Activated CD4-positive, alpha-beta T cell treated with anti-CD3 and anti-CD28 coated beads, Interleukin-2, amount 50 U/mL, for 16 hours (primary cell): ENCODE measurements at places on chromosomes 5 and 9.

DNA sequence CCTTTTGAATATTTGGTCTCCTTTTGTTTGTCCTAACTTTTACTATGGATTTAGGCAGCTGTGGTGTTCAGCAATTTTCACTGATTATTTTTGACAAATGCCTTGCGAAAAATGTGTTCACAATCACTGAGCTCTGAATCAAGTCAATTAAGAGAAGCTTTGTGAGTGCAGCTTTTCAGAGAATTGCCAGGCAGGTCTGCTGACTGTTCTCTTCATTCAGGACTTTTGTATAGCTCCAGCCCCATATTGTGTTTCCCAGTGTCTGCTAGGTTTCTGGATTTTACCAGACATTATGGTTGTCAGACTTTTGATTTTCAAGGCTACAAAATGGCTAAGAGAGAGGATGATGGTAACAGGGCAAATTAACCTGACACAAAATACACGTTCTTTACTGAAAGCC is 1055.9 kb downstream of the CDH18 start:
- no peak for DNase-seq

DNA sequence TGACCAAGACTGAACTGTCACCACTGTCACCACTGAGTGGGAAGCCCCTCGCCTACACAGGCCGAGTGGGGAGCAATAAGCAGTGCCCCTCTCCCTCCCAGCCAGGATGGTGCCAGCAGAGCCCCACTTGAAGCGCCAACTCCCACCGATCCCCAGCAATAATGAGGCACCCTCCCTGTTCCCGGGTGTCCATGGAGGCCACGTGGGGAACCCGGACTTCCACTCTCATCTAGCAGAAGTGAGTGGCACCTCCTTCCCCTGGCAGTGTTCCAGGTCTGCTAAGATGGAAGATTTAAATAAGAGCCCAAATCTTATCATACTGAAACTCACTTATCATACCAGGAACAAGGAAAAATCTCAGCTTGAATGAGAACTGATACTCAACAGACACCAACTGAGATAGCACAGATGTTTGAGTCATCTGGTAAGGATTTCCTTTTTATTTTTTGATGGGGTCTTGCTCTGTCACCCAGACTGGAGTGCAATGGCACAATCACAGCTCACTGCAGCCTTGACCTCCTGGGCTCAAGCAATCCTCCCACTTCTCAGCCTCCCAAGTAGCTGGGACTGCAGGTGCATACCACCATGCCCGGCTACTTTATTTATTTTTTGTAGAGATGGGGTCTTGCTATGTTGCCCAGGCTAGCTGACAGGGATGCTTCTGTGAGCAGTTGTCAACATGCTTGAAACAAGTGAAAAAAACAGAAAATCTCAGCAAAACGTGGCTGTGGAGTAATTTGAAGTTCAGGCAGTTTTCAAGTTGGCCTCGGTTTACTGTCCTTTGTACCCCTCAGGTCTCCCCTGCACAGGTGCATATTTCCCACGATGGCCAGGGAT is 29.6 kb upstream of the ASS1 start:
- no peak for DNase-seq

GRCh38 chr5:177966009-177966838 is 29.8 kb downstream of the PROP1 start:
- DNase-seq: no peak

GRCh38 chr9:137079401-137079787 is 2.1 kb downstream of the UAP1L1 start:
- DNase-seq: no peak

DNA sequence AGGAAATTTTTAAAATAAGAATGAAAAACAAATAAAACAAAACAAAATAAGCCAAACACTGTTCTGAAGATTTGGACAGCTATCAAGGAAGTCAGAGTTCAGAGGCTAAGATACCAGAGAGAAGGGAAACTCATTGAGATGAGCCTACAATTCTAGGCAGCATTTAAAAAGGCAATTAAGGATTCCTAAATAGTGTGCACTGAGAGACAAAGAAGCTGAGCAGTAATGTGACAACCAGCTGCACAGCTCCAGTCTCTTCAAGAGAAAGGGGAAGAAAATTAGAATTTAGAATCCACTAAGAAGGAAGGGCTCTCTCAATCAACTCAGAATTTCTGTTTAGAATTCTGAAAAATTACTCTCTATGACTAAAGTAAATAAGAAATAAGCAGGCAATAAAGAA is 246.7 kb upstream of the COX7C start:
- DNase-seq: no peak

DNA sequence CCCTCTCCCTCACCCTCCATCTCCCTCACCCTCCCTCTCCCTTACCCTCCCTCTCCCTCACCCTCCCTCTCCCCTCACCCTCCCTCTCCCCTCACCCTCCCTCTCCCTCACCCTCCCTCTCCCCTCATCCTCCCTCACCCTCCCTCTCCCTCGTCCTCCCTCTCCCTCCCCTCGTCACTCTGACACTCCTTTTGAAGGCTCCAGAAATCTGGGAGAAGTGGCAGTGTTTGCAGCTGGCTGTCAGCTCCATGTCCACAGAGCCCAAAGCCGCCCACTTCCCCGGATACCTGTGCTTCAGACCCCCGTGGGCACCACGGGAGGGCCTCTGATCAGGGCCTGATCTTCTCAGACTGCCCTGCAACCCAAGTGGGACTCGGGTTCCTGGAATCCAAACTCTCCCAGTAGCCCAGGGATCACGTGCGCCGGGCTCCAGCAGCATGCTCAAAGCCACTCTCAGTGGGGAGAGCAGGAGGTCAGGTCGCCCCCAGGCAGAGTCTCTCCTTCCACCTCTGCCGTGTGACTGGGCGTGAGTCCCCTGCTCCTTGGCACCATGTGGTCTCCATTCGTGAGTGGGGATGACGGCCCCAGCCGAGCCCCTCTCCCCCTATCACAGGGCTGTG is 33.1 kb downstream of the DBH start:
- no peak for DNase-seq

- DNase-seq: no peak
Observed at GRCh38 chr9:7058473-7058872, 300.7 kb downstream of the KDM4C start.

DNA sequence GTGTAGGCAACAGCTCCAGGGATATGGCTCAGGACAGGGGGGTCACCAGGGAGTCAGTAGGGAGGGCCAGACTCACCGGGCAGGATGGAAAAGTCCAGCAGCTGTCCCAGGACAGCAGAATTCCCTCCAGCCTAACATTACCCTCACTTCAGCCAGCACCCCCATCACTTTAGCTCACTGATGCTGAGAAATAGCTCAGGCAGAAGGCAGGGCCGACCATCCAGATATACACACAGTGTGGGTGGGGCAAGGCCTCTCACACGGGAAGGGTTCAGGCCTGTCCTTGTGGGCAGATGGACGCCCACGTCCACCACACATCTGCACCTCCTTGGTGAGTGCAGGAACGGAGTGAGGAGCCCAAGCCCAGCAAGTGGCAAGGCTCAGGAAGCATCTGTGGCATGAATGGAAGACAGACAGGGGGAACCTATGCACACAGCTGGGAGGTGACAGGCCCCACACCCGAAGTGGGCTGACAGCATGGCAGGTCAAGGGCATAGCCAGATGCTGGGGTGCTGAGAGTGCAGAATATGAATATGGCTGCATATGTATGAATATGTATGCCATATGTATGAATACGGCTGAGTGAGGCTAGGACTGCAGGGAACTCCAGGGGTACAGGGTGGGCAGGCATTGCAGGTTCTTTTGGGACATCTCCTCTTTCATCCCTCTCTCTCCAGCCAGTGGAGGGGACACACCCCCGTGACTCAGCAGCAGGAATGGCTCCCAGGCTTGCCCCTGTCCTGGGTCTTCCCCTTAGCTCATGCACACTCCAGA is 17.0 kb downstream of the BICD2 start:
- no peak for DNase-seq

DNA sequence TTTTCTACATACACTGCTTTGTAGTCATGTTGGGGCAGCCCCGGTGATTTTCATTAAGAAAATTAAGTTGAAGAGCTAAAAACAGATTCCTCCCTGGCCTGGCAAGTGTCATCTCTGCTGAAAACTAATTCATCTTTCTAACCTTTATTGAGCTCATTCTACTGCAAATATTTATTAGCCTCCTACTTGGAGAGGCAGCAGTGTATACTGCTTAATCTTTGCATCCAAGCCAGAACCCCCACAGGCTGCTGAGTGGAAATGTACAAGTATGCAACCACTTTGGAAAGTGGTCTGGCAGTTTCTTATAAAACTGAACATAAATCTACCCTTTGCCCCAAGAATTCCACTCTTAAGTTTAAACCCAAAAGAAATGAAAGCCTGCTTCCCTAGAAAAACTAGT is 223.4 kb downstream of the DRD1 start:
- no peak for DNase-seq

GRCh38 chr5:168705321-168705720 is 126.2 kb upstream of the PANK3 start:
- no peak for DNase-seq

- DNase-seq: peak; percentile 9
Observed at GRCh38 chr5:71922584-71923106, 184.6 kb upstream of the MAP1B start.

- DNase-seq: peak; percentile 87
Observed at GRCh38 chr5:50711280-50711679, 44.8 kb downstream of the PARP8 start.

- DNase-seq: no peak
Observed at GRCh38 chr5:2156358-2157059, 273.8 kb upstream of the IRX4 start.

DNA sequence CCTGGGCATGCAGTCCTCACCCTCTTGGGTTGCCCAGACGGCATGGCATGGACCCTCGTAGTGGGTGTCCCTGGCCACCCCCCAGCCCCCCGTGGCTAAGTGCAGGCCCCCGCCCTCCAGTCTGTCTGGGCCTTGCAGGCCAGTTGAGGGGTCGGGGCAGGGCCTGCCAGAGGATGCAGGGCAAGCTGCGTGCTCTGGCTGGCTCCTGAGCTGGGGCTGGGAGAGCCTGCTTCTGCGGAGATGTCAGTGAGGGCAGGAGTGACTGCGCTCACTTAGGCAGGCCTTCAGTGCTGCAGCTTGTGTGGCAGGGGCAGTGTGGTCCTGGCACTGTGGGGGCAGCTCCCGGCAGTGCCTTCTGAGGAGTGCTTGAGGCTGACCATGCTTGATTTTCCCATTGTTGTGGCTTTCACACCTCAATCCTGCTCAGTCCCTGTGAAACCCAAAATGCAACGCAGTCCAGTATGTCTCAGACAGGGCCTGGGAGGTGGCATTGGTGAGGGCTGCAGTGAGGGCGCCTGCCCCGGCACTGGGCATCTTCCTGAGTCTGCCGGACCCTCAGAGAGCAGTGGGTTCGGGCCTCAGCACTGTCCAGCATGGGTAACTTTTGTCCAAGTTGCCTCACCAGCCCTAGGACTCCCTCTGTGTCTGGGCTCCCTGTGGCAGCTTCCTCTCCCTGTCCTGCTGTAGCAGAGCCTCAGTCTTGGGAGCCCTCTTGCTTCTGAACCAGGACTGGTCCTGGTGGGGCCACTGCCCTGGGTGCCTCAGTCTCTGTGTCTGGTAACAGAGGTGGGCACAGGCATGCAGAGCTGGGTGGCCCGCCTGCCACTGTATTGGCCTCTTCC is 93.0 kb downstream of the PHF2 start:
- DNase-seq: no peak

- DNase-seq: no peak
Observed at GRCh38 chr9:94931740-94932139, 205.2 kb downstream of the AOPEP start.

DNA sequence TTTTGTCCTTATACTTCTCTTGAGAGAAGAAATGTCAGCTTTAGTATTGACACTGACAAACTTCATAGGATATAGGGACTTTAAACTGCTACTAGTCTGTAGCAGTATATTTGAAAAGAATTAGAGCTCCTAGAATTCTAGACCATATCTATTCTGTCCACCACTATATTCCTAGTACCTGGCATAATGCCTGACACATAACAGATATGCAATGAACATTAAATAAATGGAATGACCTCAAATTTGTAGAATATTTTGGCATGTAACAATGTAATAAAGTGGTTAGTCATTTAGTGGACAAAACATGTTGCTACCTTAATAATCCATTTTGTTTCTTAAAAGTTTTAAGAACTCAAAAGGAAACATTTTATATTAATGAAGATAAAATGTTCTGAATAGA is 57.5 kb downstream of the HOMER1 start:
- no peak for DNase-seq

DNA sequence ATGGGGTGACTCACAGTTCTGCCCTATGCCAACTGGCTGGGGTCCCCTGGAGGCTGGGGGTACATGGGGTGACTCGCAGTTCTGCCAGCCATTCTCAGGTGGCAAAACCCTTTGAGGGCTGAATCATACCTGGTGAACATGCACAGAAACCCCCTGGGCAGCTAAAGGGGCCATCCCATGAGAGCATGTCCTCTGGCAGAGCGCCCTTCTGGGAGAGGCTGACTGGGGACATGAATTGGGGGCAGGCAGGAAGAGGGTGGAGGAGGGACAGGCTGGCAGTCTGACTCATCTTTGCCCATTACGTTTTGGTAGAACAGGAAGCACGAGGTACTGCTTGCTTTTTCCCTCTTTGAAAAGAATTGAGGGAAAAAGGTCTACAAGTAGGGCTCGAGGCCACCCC is 16.7 kb downstream of the TRAF1 start:
- peak; percentile 70 for DNase-seq

DNA sequence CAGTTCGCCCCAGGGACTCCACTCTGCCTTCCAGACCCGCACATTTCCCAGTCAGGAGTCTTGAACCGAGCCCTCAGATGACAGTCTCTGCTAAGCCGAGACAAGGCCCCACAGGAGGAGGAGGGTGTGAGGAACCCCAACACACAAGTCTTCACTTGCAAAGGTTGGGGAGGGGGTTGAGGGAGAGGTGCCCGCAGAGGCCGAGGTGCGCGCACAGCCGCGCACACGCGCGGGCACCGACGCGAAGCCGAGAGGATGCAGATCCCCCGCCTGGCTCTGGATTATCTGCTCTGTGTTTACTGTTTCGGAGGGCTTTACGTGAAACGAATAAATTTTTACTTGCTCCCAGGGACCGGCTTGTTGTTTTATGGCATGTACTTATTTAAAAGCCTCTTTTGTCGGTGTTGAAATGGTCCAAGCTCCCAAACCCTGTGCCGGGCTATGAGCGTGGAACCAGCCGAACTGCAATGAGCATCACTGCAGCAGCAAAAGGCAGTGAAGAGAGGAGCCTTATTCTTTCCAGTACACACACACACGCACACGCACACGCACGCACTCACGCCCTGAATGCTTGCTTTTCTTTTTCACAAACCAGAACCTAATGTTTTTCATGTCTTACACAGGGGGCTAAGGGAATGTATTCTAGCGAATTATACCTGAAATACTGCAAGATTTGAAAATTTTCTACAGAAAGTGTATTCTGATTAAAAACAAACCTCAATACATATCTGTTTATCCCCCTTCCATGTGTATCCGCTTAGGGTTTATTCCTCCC is 297.7 kb downstream of the PARP8 start:
- no peak for DNase-seq
